ENCODE measurements at places on chromosomes 13 and 19.

- DNase-seq = peak; percentile 69
Observed at GRCh38 chr19:5403968-5404640, 51.1 kb upstream of the ZNRF4 start.

DNA sequence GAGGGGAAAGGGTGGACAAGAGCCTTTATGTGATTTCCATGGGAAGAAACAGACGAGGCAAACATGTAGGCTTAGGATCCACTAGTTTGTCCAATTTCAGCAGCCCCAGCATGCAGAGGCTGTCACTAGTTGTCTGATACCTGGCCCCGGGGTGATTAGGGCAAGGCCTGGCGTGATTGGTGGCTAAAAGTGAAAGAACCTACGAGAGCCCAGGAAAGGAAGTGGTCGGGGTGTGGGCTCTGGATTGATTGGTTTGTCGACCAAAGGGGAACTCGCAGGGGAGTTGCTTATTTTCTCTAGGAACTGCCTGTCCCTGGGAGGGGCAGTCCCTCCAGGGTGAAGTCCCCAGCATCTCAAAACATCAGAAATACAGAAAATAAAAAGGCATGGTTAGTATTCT is 64.2 kb upstream of the UQCRFS1 start:
- DNase-seq = peak; percentile 73

DNA sequence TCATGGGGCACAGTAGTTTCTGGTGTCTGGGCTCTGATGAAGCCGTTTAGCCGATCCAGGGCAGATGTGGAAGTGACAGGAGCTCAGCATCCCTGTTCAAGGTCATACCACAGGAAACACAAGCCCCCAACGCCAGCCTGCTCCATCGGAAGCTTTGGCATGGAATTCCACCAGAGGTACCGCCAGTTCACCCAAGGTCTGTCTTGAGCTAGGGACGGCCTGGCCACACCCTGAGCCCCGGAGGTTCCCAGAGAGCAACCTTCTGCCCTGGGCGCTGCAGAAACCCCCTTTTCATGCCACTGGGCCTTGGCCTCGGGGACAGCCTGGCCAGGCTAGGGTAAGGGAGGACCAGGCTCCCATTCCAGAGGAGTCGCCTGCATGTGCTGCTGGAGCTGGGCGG is 39.4 kb upstream of the TPM4 start:
- DNase-seq = no peak

GRCh38 chr13:74687442-74688182 is 553.4 kb upstream of the KLF12 start:
- no peak for DNase-seq

- DNase-seq = no peak
Observed at GRCh38 chr19:38786572-38787265, 2.3 kb upstream of the LGALS7B start.

DNA sequence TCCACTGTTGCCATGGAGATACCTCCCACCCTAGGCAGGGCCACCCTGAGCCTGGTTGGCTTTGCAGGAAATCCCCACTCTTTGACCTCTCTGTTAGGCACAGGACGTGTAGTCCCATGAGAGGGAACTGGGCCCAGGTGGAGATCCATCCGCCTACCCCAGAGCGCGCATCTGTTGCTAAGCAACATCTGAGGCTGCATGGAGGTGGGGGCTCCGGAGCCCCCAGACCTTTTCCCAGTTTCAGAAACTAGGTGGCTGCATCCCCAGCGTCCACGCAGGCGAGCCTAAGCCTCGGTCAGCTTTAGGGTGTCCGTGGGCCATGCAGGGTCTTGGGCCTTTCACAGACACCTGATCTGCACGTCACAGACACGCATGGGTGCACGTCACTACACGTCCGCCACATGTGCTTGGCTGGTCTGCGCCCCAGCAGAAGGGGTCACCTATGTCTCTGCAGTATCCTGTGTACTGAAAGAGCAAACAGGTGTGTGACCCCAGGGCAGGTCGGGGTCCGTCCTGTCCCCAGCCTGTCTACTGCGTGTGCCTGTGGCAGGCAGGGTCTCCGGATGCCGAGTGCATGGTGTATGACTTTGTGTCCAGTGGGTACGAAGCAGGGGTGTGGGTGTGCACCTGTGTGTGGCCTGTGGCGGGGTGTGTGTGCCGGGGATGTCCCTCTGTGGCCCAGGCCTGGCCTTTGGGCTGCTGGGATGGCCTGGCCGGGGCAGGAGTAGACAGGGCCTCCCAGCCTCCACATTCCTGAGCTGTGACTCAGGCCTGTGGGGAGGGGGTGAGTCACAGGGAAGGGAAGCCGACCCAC is 4.1 kb upstream of the CIRBP start:
- no peak for DNase-seq

DNA sequence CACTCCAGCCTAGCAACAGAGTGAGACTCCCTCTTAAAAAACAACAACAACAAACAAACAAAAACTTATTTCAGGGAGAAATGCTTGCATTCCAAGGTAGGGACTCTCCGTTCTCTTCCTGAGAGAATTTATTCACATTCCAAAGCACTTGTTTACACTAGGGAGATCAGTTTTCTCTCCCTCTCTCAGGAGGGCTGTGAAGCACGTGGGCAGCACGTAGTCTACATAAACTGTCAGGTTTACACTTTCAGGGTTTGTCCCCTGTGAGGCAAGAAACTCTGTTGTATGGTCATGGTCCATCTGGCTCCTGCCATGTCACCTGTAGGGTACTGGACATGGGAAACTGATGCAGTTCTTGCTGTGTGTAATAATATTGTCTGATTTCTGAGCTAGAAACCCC is 31.6 kb downstream of the WDR87 start:
- DNase-seq = no peak

GRCh38 chr19:6312018-6312417 is 21.4 kb downstream of the ACER1 start:
- DNase-seq = no peak

GRCh38 chr13:100517135-100517534 is 71.5 kb downstream of the GGACT start:
- no peak for DNase-seq

DNA sequence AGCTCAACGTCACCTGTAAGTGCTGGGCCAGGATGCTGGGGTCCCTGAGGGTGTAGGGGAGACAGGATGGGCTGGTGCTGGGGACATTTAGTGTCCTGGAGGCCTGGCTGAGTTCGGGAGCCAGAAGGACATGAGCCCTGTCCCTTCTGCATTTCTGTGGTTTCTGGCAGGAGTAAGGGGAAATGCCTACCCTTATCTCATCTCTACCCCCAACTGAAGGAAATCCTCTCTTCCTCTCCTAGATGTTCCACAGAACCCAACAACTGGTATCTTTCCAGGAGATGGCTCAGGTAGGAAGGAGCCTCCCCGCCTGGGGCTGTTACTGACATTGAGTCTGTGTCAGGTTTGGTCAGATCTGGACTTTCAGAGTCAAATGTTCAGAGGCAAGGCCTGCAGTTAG is 1.2 kb downstream of the CD33 start:
- DNase-seq = no peak

- DNase-seq = no peak
Observed at GRCh38 chr19:6393983-6394412, 1.0 kb upstream of the GTF2F1 start.

DNA sequence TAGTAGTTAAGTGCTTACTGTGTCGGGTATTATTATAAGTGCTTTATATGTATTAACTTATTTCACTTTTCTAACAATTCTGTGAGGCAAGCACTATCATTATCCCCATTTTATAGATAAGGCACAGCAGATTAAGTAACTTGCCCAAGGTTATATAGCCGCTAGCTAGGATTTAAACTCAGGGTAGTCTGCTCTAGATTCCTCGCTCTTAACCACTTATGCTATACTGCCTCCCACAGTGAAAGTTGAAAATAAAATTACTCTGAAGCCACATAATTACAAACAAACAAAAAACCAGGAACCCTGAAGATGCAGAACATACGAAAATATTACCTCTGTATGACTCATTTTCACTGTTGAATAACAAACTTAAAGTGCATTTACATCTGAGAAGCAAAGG is 3.9 kb downstream of the TEX30 start:
- no peak for DNase-seq

GRCh38 chr13:98447881-98448641 is 128.8 kb downstream of the STK24 start:
- DNase-seq = no peak

DNA sequence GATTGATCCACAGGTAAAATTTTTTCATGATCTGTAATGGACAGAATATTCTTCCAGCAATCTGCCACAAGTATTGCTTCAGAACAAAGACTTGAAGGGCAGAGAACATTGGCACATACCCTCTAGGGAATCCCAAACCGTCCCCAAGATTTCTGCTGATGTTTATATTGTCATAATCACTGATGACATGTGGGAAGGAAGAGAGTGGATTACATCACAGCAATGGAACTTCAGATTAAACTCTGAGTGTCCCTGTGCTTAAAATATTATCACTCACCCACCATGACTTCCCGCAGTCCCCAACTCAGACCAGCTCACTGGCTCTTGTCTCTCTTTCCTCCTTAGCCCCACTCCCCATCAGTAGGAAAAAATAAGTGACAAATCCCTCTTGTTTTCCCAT is 8.5 kb upstream of the TPT1 start:
- no peak for DNase-seq

DNA sequence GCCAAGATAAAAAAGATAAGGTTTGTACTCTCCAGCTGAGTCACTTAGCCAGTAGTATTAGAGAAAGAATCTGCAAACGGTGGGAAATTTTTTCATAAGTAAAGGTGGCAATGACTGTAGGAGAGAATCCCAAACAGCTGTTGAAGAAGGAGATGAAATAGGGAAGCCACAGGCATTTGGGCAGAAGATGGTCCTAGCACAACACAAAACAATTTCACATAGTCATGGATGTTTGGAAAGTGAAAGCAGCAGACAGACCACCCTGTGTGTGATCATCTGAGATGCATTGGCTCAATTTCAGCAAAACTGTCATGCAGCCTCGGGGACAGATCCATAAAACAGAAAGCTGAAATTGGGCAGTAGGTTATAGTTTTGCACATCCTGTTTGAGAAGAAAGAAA is 2832.4 kb downstream of the PCDH9 start:
- DNase-seq = no peak

DNA sequence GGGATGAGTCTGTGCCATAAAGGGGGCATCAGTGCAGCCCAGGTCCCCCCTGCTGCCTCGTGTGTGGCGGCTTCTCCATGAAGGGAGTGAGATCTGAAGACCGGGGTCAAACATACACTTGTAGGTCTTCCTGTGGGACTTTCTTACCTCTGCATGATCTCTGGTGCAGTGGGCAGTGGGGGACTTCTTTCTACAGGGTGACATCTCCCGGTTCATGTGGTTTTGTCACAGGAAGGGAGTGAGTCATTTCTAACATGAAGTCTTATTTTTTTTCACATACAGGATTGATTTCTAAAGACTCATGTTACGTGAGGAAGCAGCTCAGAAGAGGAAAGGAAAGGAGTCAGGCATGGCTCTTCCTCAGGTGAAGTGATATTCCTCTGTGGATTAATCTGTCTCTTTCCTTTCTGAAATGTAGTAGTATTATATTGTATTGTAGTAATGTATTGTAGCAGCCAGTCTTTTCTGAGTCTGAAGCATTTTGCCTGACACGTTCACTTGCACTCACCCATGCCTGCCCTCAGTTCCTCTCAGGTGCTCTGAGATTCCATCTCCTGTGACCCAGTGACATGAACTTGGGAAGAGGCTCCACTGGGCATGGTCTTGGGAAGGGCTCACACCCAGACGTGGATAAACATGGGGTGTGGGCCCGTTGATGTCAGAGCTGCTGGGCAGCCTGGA is 15.7 kb downstream of the ZNF808 start:
- DNase-seq = peak; percentile 49

GRCh38 chr19:38833092-38833425 is 1.5 kb upstream of the ECH1 start:
- DNase-seq = no peak

DNA sequence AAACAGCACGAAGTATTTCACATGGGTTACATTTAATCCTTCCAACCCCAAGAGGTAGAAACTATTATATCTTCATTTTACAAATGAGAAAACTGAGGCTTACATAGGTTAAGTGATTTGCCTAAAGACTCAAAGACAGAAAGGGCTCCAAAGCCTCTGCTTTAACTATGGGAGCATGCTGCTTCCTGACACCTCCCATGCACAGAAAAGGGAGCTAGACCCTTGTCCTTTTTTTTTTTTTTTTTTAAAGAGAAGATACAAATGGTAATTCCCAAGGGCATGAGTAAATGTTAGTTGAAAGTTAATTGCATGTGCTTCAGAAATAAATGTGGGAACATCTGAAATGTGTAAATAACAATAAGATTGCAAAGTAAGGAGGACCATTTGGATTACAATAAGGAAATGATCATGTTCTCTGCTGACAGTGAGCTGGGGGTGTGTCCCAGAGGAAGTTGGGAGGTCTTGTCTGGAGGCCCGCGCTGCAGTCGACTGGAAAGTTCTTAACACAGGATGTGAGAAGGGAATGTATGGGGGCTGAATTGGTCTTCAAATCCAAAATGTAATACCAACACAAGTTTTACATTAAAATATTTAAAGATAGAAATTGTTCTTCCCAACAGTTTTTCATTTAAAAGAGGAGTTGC is 500.3 kb downstream of the KLF12 start:
- DNase-seq = no peak

DNA sequence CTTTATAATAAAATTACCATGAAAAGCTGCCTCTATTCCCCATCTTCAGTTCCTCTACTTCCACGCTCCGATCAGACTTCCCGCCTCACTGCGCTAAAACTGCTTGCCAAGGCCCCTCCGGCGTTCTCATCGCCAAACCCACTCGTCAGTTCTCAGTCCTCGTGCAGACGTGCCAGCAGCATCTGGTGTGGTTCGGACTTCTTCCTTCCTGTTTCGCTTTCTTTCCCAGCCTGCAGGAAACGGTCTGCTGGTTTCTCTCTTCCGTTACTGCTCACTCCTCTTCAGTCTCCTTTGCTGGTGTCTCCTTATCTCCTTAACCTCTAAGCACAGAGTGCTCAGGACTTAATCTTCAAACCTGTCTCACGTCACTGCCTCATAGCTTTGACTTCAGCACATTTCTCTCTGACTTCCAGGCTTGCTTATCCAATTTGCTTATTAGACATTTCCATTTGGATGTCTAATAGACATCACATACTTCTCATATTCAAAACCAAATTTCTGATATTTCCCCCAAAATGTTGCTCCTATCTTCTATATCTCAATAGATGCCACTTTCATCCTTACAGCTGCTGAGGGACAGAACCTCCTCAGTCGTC is 40.3 kb downstream of the RCBTB2 start:
- peak; percentile 72 for DNase-seq

- no peak for DNase-seq
Observed at GRCh38 chr19:43673637-43674036, 3.7 kb upstream of the PLAUR start.

- DNase-seq = no peak
Observed at GRCh38 chr13:59176775-59177174, 987.0 kb downstream of the DIAPH3 start.

- no peak for DNase-seq
Observed at GRCh38 chr13:109226631-109227030, 559.8 kb downstream of the IRS2 start.

DNA sequence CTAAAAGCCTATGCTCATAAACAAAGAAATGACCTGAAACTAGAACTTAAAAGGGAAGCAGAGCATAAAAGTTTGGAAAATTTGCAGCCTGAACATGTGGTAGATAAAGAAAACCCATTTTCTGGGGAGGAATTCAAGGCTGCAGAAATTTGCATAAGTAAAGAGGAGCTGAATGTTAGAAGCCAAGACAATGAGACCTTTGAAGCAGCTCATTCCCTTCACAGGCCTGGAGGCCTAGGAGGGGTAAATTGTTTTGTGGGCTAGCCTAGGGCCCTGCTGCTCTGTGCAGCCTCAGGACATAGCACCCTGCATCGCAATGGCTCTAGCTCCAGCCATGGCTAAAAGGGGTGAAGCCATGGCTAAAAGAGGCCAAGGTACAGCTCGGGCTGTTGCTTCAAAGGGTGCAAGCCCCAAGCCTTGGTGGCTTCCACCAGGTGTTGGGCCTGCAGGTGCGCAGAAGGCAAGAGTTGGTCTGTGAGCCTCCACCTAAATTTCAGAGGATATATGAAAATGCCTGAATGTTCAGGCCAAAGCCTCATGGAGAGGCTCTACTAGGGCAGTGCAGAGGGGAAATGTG is 38.3 kb downstream of the ZIC2 start:
- DNase-seq = no peak
